ENCODE measurements at places on chromosomes 1 and 21.

DNA sequence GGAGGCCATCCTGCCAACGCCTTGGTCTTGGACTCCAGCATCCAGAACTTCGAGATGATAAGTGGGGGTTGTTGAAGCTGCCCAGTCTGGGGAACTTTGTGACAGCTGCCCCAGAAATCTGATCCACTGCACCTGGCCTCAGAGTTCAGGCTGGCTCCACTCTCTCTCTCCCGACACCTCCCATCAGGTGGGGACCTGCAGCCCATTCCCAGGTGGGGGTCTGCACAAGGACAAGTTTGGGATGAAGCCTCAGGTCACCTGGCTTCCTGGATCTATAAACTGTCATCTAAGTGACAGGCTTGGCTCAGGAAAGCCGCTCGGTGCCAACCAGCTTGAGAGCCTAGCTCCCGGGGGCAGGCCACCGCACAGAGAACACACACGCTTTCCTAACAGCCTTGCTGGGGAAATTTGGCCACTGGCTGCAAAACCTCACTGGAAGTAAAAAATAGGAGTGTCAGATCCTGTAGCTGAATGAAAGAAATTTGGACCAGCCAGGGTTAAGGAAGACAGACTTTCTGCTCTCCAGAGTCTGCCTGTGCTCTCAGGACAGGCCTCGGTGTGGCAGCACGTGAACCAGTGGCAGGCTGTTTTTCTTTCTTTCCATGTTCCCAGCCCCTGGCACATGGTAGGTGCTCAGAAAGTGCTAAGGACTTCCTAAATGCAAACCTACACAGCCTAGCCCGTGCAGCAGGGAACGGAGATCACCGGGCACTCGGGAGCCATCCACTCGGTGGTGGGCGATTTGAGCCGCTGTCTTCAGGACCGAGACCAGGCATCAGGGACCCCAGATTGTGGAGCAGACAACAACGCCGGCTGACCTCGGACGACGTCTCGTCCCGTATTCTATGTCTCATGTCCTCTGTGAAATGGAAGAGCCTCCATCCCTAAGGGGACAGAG, 42.6 kb upstream of the LBR start:
- no peak for DNase-seq

GRCh38 chr1:119431836-119432235, 16.9 kb downstream of the HSD3B2 start:
- DNase-seq: no peak

DNA sequence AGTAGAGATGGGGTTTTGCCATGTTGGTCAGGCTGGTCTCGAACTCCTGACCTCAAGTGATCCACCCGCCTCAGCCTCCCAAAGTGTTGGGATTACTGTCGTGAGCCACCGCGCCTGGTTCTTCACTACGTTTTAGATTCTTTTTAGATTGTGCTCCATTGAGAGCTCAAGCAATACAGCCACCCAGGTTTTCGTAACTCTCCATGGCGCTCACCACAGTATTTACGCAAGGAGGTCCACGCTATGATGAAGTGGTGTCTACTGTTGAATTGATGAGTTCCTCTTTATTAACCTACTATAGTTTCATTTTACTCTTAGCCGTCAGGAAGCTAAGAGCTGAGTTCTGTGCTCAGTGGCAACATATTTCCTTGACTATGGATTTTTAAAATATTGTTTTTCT, 1.8 kb upstream of the KIF1B start:
- no peak for DNase-seq

DNA sequence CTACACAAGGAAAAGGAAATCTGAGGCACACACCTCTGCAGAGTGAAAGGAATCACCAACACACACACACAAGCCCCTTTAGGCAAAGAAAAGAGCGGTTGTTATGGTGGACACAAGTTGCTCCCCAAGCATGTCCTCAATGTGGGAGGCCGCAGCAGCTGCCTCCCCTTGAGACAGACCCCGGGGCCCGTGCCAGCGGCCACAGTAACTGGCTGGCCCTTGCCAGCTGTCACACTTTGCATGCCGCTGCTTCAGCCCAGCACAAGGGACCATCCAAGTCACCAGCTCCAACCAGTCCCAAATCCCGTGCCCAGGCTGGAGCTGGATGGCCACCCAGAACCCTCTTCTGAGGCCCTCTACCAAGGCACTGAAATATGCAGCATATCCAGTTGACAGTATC, 2.9 kb upstream of the OLIG1 start:
- DNase-seq: no peak

DNA sequence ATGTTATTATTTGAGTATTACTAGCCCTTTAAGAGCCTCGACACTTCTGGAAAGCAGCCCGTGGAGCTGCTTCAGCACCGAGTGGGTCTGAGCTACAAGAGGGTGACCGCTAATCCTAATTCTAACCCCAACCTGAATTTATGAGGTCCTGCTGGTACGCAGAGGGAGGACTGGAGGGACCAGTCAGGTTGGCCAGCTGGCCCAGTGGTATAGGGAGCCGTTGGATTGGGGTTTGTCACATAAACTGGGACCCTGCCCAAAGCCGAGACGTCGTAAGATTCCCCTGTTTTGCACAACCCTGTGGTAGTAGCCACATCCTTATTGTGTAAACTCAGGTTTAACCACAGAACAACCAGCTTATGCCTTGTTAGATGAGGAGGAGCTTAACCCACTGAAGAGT, 60.8 kb upstream of the F3 start:
- DNase-seq: no peak

GRCh38 chr1:115648717-115649691, 7.2 kb downstream of the VANGL1 start:
- DNase-seq: no peak

DNA sequence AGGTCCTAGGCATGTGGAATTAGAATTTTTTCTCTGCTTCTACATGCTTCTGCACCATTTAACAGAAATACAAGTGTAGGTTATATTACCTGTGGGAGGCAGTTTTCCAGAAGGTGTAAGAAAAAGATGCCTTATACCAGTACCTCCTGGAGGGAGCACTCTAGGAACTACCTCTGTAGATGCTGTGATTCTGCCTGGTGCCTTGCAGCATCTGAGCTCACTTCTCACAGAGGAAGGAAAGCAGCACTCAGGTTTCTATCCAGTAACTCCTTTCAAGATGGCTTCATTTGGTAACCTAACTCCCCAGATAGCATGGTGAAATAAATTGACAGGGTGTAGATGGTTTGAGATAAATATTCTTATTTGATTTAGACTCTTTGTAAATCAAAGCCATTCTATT, 50.3 kb downstream of the GIPC2 start:
- DNase-seq: no peak

DNA sequence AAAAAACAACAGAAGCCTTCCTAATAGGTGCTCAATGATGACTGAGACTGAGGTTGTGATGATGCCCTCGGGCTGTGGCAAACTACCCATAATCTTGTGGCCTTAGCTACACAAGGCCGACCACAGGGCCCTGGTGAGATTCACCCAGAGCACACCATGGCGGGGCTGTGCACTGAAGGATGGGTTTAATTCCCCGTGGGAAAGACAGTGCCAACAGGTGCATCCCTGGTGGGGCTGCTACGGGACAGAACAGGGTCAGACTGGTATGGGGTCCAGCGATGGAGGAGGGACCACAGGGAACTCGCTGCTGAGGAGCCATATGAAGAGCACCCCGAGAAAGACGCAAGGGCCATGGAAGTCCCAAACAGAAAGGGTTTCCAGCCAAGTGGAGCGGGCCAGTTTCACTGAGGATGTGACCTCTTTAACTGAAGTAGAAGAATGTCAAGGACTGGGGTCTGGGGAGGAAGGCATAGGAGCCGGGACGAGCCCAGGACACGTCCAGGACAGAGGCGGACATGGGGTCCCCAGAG, 21.3 kb downstream of the PRDM15 start:
- no peak for DNase-seq

GRCh38 chr1:179010671-179011070, 15.0 kb upstream of the FAM20B start:
- no peak for DNase-seq

DNA sequence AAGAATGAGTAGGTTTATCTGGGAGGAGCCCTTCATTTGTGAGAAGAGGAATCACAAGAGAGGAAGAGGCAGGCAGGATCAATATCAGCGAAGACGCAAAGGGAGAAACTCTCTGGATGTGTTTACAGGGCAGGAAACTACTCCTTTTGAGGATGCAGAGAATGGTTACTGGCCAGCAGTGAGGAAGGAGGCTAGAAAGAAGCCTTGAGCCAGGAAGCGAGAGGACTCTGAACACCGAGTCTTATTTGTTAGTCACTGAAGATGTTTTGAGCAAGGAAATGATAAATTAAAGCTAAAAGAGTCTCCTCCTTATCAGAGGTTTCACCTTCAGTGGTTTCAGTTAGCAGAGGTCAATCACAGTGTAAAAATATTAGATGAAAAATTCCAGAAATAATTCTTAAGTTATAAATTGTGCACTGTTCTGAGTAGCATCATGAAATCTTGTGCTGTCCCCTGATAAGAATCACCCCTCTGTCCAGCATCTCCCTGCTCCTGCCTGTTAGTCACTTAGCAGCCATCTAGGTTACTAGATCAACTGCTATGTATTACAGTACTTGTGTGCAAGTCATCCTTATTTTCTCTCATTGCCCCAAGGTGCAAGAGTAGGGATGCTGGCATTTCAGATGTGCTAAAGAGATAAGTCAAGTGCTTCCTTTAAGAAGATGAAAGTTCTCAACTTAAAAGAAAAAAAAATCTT, 43.5 kb downstream of the WLS start:
- DNase-seq: no peak

DNA sequence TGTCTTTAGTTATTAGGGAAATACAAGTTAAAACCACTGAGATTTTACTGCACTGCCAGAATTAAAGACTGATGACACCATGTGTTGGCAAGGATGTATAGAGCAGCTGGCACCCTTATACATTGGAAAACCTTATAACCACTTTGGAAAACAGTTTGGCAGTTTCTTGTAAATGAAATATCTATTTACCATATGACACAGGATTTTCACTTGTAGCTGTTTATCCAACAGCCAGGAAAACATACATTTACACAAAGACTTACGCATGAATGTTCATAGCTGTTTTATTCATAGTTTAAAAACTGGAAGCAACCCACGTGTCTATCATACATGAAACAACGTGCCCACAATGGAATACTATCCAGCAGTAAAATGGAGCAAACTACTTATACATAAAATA, 45.3 kb downstream of the PRRC2C start:
- DNase-seq: no peak

DNA sequence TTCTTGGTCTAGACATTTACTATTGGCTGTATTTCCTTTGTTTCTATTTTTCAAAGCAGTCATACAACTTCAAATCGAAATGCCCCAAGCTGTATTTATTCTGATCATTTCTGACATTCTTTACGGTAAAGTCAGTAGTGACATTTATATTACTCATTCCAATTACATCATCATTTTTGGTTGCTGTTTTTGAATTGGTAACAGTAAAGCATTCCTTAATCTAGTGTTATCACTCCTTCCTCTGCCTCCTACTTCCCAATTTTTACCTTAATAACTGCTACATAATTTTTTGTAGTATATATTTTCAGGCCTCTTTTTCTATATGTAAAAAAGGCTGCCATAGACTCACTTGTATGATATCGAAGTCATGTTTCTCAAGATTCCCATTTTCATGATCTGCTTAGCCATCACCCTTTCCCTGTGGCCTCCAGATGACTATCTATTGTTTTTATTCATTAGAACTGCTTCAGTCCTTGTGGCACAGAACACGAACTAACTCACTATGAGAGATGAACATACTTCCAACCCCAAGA, 167.2 kb downstream of the RUNX1 start:
- no peak for DNase-seq

DNA sequence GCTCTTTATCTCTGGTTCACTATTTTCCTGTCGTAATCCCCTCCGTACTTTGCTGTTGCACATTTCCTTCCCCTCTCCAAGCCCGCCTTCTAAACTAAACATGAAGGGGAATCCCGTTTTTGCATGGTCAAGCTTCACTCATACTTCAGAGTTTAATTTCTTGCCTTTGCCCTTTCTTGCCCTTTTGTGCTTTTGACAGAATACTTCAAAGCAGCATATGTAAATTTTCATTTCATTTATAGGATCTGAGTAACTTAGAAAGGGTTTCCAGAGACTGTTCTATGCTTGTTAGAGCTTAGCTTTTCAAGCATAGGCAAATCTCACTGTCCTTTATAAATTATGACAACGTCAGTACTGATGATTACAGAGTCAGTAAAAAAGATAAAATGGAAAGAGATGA, 27.7 kb downstream of the SPATA45 start:
- no peak for DNase-seq

DNA sequence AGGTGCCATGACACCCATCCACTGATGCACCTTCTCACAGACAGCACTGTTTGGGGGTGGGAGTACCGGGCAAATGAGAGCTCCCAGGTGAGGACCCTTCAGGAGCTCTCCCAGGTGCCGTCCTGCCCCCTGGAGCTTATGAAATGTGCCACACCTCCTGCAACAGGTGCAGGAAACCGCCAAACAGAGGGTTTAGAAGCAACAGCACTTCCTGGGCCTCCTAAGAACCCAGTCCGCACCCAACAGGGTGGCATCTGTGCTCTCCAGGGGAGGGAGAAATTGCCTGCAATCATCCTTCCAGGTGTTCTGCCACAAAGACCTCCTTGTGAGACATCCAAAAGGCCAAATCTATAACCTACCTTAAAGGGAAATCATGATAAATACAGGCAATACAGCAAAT, 87.7 kb upstream of the ATP1B1 start:
- DNase-seq: no peak

DNA sequence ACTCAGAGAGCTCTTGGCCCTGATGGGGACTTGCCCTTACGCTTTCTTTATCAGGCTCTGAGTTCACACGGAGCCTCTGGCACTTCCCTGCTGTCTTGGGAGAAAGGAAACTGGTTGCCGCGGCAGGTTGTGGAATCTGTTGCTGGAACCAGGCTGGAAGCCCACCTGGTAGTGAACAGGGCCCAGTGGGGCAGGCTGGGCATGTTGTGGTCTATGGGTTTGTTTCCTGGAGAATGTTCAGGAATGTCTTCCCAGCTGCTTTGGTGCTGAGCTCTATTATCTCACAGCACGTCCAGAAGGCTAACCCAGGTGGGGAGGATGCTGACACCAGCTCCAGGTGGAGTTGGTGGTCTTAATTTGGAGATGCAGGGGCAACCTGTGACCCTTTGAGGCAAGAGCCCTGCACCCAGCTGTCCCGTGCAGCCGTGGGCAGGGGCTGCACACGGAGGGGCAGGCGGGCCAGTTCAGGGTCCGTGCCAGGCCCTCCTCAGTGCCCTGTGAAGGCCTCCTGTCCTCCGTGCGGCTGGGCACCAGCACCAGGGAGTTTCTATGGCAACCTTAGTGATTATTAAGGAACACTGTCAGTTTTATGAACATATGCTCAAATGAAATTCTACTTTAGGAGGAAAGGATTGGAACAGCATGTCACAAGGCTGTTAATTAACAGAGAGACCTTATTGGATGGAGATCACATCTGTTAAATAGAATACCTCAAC, 33.3 kb upstream of the TDRD10 start:
- no peak for DNase-seq

DNA sequence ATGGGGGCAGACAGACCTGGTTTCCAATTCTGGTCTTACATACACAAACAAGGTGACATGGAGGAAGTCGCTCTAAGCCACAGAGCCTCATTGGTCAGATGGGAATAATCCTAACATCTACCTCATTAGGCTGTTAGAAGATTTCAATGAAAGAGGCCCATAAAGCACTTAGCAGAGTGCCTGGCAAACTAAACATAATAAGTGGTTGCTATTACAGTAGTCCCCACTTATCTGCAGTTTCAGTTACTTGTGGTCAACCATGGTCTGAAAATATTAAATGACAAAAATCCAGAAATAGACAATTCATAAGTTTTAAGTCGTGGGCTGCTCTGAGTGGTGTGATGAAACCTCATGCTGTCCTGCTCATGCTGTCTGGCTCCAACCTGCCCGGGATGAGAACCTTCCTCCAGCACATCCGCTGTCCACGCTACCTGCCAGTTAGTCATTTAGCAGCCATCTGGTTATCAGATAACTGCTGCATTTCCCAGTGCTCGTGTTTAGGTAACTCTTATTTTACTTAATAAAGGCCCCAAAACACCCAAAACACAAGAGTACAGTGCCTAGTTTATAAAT, 112.3 kb downstream of the DDX20 start:
- no peak for DNase-seq

Data from thoracic aorta (tissue), 2 donors.